ENCODE measurements at places on chromosomes 12 and 14.

DNA sequence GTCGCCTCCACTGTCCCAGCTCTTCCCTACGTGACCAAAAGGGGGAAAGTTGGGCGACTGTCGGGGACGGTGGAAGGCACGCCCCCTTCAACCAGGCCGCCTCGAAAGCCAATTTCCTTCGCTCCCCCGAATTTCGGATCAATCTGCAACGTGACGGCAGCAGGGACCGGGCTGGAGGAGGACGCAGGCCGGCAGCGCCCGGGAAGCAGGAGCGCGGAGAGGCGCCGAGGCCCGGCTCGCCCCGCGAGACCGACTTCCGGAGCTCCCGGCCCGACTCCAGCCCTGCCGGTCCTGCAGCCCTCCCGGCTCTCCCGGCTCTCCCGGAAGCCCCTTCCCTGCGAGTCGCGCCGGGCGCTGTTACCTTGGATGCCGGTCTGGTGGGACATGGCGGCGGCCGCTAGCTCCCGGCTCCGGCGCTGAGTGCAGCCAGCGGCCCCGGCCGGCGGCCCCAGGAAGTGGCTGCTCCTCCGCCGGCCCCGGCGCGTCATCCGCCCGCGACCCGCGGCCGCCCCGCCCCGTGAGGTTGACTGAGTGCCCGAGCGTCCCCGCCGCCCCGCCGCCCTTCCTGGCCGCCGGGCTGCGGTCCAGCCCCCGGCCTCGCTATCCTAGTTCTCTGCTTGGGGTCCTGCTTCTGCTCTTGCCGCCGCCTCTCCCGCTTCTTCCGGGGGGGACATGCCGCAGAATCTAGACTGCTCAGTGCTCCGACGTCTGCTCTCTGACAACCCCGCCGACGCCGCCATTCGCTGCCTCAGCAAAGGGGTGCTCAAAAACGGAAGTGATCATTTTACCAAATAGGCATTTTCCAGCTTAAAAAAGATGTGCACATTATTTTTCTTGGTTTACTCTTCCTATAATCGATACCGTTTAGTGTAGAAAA lies at the start of gene TWF1:
TWF1 (minus strand) TSS at position 458 of the 877 bp plus-strand sequence; CDS start at position 386, 72 bp downstream.
- DNase-seq, result peak; percentile 78

GRCh38 chr14:26846388-26846787 lies 248.6 kb upstream of the NOVA1 start:
- no peak for DNase-seq

DNA sequence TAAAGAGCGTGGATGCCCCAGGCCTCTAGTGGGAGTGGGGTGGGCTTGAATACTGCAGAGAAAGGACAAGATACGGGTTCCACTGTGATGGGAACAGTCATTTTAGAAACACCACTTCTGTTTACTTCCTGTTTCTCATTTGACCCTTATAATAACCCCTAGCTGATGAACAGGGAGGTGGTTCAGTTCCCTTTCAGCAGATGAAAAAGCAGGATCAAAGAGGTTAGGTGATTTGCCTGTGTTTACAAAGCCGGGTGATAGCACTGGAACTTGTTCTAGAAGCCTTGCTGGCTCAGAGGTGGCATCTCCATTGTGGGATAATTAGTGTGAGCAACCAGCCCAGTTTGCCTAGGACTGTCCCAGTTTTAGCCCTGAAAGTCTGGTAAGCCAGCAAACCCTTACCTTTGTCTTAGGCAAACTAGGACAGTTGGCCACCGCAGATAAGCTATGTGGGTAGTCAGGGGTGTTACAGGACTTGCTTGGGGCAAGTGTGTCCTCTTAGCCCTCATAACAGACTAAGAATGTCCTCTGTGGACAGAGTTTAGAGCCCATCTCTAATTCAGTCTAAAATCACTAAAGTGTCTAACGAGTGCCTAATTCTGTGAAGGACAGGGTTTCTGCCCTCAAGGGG lies 7.5 kb upstream of the LRP1-AS start:
- no peak for DNase-seq

GRCh38 chr12:120979862-120980696 lies 1.7 kb downstream of the HNF1A start:
- DNase-seq, result no peak

DNA sequence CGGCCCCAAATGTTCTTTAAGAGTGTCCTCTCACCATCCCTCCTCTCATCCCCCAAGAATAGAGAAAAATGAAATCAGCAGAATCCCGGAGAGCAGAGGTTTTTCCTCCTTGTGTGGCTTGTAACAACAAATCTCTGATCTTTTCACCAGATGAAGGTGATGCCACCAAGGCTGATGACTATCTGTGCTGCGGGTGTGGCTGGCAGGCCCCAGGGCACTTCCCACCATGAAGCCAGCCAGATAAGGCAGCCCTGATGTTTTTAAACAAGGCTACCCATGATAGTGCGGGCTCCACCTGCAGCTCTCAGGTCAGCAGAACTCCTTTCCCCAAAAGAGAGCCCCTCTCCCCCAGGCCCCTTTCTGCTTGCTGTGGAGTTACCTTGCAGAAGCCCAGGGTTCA lies 58.0 kb upstream of the PARP11 start:
- no peak for DNase-seq
